ENCODE measurements at places on chromosomes 16 and 17.

- DNase-seq = no peak
Measured at GRCh38 chr16:87678618-87679017, 76.3 kb downstream of the JPH3 start.

DNA sequence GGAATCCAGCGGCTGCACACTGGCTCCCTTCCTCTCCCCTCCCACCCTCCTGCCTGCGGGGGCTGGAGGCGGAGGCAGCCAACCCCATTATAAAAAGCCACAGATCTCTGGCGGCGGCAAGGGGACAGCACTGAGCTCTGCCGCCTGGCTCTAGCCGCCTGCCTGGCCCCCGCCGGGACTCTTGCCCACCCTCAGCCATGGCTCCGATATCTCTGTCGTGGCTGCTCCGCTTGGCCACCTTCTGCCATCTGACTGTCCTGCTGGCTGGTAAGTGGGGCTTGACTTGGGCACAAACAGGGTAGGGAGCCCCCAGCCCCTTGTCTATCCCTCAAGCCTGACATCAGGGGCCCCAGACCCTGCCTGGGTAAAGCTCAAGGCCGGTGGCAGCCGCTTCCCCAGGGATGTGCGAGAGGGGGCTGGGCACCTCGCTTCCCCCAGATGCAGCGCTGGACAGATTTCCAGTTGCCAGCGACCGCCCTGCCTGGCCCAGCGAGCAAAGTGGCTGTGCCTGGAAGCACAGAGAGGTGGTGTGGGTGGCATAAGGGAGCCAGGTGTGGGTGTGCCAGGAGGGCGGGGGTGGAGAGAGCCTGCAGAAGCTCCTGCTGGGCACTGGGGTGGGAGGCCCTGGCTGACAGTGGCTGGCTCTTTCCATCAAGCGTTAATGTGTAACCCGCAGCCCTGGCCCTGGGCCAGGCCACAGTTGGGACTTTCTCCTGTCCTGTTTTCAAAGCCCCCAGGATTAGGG is at the start of gene CX3CL1:
Gene CX3CL1, plus strand, starts transcription at position 119 of the 745 bp plus-strand sequence. Its CDS starts 79 bp downstream, at position 198.
- no peak for DNase-seq

DNA sequence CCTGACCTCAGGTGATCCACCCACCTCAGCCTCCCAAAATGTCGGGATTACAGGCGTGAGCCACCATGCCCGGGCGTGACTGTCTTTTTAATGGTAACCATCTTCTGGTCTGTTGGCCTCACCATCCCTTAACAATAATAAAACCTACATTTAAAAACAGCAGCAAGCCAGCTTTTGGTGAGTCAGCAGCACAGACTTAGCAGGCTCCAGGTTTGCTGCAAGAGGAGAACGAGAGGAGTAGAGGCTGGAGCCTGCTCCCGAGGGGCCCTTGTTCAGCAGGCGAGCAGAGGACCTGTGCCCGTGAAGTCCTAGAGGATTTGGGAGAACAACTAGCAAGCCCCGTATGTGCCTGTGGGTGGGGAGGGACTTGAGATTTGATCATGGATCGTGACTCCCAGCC is 35.7 kb downstream of the MYH13 start:
- DNase-seq = no peak

DNA sequence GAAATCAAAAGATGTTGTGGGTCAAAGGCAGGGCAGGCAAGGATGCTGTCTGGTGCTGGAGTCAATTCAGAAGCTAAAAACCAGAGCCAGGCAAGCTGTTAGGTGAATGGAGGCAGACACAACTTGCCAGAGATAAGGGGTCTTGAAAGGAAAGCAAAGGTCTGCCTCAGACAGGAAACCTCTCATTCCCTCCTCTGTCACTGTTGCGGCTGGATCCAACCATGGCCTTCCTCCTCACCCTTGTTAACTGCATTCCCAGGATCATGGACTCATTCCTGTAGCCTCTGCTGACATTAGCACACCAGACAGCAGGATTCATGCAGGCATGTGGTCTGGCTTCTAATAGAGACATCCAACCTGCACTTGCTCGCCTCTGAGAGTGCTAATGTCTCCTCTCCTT is 186.7 kb upstream of the HS3ST3A1 start:
- DNase-seq = no peak

- no peak for DNase-seq
Measured at GRCh38 chr16:49738832-49739231, 117.1 kb downstream of the ZNF423 start.

- DNase-seq = no peak
Measured at GRCh38 chr17:65774787-65775186, 213.3 kb upstream of the AXIN2 start.

GRCh38 chr17:68963958-68964357 is 8.8 kb upstream of the ABCA8 start:
- no peak for DNase-seq

- no peak for DNase-seq
Measured at GRCh38 chr16:66443269-66443652, 16.2 kb downstream of the BEAN1 start.

GRCh38 chr17:61478026-61478789 is 26.0 kb downstream of the TBX4 start:
- DNase-seq = no peak

GRCh38 chr17:68221786-68222185 is 26.1 kb upstream of the AMZ2 start:
- no peak for DNase-seq

DNA sequence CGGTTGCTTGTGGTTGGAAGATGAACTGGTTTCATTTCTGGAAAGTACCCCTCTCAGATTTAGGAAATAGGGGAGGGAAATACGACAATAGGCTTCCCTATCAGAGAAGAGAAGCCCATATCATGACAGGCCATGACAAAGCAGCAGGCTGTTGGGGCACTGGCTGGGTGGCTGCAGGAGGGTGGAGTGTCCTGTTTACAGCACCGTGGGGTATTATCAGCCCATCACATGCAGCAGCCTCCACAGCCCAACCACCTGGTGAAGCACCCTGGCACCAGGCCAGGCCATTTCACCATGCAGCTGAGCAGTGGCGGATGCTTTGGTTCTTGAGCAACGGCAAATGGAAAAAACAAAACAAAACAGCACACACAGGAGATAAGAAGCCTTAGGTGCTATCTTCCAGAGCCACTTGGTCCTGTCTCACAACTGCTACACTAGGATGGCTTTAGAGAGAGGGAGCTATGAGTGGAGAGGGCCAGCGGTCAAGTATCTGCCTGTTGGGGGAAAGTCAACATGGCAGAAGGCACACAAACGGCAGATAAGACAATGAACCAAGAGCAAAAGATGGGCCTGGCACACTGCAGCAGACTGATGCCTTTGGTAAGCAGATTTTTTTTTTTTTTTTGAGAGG is 24.2 kb downstream of the FAM117A start:
- DNase-seq = no peak

Measured in GOT3 (cell line).